ENCODE measurements at places on chromosomes 13 and 19.

DNA sequence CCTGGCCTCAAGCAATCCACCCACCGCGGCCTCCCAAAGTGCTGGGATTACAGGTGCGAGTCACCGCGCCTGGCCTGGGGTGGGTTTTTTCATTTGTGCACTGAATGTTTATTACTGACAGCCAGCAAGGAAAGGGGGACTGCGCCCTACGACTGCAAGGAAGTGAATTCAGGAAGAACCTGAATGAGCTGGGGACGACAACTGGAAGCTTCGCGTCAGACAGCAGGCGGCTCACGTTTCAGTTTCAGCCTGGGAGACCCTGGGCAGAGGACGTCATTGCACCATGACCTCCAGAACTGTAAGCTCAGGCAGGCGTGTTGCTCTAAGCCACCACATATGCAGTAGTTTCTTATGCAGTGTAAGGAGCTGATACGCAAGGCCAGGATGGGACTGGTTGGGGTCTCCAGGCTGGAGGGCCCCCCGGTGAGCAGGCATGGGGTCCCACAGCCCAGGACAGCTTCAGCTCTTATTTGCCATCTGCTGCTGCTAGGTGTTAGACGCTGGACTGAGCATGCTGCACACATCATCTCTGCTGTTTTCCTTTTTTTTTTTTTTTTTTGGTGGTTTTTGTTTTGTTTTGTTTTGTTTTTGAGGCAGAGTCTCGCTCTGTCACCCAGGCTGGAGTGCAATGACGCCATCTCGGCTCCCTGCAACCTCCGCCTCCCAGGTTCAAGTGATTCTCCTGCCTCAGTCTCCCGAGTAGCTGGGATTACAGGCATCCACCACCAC lies 66.6 kb downstream of the GADD45B start:
- DNase-seq: no peak

DNA sequence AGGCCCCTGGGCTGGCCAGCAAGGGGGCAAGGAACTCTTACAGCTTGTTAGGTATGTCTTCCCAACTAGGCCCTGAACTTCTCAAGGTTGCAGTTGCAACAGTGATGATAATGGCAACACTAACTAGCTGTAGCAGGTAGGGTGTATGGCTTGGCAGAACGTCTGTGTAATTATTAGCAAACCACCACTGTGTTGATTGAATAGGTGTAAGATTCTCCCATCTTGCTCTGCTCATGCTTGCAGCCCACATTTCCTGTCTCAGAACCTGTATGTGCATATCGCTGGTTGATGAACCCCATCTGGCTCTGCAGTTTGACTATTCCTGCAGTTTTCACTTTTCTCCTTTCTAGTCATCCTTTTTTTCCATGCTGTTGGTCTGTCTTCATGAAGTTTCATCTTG lies 178.8 kb downstream of the KATNAL1 start:
- DNase-seq: no peak

- DNase-seq: no peak
Observed at GRCh38 chr13:26979334-26979733, 192.3 kb downstream of the USP12 start.

DNA sequence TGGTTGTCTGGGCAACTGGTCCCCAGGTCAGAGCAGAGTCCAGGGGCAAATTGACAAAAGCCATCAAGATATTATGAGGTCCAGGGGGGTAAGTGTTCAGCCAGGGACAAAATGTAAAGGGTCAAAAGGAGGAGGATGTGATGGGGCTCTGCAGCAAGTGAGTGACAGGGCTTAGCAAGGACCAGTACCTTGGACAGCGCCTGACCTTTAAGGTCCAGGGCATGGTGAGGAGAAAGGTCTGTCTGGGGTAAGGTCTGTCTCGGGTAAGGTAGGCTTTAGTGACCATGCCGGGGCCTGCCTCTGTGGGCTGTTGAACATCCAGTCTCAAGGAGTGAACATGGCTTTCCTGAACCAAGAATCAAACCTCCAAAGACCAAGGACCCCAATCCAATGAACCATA lies 6.3 kb upstream of the ZNF358 start:
- DNase-seq: no peak

GRCh38 chr19:54659300-54659699 lies 3.5 kb upstream of the LILRB4 start:
- no peak for DNase-seq

GRCh38 chr19:48842789-48843162 lies 6.5 kb upstream of the HSD17B14 start:
- no peak for DNase-seq

DNA sequence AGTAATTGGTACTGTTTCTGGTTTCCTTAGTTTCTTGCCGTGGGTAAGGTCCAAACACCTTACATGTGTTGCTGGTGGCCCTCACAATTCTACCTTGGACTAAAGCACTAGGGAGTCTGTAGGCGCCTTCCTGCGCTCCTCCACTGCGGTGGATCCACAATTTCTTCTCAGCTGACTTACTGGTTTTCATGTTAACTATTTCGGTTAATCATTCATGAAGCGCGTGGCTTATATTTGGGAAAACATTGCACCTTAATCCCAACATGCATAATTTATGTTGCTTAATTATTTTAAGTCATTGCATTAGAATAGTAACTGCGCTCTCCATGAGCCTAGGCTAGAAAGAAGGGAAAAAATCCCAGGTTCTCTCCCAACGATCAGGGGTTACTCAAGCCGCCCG lies 37.7 kb downstream of the ARHGEF7 start:
- no peak for DNase-seq

GRCh38 chr13:25980255-25980654 lies 71.6 kb downstream of the SHISA2 start:
- no peak for DNase-seq

- no peak for DNase-seq
Observed at GRCh38 chr13:51324714-51325420, 14.6 kb upstream of the SERPINE3 start.

GRCh38 chr19:53388904-53389303 lies 6.0 kb upstream of the ZNF765 start:
- DNase-seq: no peak

- DNase-seq: no peak
Observed at GRCh38 chr13:71851498-71852409, 15.2 kb downstream of the DACH1 start.

DNA sequence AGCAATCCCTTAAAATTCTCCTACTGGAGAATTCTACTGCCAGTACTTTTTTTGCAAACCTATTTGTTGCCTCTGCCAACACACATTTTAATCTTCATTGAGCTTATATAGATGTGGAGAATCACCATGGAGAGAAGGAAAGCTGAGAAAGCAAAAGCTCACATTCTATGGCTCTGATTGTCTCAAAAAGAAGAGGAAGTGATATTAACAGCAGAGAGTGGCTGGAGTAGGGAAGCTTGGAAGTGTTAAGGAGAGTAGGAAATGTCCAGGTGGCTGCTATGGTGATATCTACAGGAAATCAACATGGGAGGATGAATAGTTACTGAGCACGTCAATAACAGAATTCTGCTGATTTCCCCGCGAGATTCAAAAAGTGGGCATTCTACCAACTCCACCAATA lies 78.8 kb upstream of the TDRD3 start:
- no peak for DNase-seq

DNA sequence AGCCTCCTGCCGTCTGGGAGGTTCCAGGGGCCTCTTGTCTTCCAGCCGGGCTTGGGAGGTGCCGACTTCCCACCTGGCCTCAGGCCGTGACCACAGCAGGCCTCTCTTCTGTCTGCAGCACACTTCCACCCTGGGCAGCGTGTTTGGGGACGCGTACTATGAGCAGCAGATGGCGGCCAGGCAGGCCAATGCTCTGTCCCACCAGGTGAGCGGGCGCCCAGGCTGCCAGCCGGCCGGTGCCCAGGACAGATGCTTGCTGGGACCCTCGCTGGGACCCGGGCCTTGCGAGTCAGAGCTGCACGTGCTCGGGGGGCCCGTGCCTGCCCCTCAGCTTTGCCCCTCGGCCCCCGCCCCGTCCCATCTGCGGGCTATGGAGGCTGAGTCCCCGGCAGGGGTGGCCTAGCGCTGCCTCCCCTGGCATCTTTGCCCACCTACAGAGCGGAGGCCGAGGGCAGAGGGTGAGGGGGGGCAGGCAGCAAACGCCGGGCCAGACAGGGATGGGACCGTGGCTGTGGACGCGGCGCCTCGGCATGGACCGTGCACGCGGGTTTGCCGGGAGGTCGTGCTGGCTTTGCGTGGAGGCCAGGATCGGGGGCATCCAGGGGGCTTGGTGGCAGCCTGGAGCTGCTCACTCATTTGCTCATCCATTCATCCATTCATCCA lies 16.2 kb downstream of the COMP start:
- DNase-seq: no peak

GRCh38 chr13:56909896-56910600 lies 230.7 kb upstream of the PRR20A start:
- DNase-seq: no peak

DNA sequence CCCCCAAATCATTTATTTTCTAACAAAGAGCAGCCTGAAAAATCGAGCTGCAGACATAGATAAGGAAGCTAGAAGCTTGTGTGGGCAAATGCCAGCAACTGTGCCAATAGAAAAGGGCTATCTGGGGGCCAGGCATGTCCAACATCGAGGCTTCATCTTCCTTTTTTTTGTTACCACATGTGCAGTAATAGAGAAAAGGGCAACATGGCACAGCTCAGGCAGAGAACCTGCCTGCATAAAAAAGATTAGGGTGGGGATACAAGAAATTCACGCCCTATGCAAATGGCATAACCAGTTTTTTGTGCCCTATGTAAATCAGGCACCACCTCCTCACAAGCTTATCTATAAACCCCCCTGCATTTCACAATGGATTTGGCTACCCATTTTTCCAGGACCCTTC lies 60.4 kb upstream of the ABCC4 start:
- no peak for DNase-seq

DNA sequence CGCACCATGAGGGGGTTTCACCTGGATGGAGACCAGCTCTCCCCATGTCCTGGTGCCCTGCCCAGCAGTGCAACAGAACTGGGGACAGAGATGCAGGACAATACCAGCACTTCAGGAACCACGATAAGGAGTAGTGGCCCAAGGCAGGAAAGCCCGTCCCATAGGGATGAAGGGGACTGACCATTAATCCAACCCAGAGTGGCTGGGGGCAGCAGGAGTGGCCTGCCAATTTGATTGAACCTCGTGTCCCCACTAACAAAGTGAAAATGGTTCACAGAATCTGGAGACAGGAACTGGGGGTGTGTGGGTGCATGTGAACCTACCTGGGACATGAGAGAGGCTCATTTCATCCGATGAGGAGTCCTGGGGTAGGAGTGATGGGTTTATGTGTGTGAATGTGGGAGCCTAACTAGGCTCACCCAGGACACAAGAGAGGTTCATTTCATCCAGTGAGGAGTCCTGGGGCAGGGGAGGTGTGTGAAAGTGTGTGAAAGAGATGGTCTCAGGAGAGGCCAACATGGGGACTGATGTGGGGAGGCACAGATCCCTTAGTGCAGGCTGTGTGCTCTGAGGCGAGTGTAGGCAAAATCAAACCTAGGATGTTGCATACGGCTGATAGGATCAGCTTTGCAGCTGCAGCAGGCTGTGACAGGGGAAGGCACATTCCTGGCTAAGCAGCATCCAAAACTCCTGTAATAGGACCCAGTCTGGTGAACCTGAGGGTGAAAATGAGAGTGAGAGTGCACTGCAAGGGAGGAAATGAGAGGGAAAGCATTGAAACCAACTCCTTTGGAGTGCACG lies 98.2 kb downstream of the ZNF429 start:
- no peak for DNase-seq

- no peak for DNase-seq
Observed at GRCh38 chr13:111493468-111493867, 173.0 kb downstream of the TEX29 start.
